ENCODE measurements at places on chromosomes 4 and X.

DNA sequence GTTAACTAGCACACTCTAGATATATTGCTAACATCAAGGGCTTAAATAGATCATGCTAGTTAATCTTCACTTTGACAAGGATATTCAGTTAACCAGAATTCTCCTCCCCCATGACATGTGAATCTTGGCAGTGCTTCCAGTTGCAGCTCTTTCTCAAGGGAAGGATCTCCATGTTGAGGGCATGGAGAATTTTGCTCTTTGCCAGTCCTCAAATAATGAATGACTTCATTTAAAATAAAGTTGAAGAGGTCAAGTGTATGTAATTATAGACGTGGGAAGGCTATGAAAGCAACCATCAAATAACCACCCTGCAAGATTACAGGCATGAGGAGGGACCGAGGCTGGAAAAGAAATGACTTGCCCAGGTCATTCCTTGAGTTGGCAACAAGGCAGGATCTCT is 87.3 kb upstream of the CPEB2 start:
- DNase-seq, result no peak

DNA sequence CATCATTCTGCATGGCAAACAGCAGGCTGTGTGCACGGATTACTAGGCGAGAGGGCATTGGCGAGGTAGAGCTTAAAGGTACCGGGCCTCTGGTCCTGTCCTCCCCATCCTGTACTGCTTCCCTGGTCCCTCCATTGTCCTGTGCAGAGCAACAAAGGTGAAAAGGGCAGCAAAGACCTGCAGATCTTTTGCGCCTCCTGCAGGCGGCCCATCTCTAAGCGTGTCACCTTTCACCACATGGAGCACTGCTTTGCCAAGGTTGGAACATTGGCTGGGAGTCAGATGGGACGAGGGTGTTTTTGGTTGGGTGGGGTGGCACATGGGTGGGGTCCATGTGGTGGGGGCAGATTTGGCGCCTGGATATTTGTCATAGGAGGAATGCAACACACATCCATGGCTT is 64.7 kb upstream of the UXT start:
- no peak for DNase-seq

DNA sequence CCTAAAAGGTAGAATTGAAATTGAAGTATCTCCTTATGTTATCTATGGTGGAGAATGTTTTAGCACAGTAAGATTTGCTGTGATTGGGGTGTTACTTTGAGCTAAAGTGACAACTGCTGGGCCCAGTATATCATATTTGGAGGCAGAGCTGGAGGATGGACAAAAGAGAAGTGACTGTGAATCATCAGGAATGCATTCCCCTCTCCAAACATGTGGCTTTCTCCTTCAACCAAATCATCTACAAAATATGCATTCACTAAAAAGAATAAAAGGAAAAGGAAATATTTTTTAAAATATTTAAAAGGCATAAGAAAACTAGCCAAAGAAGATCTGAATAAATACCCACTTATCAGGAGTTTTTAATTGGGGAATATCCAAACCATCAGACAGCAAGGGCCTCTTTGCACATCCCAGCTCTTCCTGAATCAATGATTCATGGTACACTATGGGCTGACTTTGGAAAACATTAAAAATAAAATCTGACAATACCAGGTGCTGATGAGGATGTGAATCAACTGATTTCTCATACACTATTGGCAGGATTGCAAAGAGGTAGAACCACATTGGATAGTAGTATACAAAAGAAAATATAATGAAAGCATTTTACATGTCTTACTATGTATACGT is 671.7 kb upstream of the NR3C2 start:
- no peak for DNase-seq

GRCh38 chr4:122764821-122765215 is 32.3 kb downstream of the BBS12 start:
- no peak for DNase-seq

- DNase-seq, result no peak
Measured at GRCh38 chrX:72641611-72642010, 69.0 kb upstream of the HDAC8 start.

- DNase-seq, result no peak
Measured at GRCh38 chrX:101408532-101408841, 465 bp downstream of the HNRNPH2 start.

DNA sequence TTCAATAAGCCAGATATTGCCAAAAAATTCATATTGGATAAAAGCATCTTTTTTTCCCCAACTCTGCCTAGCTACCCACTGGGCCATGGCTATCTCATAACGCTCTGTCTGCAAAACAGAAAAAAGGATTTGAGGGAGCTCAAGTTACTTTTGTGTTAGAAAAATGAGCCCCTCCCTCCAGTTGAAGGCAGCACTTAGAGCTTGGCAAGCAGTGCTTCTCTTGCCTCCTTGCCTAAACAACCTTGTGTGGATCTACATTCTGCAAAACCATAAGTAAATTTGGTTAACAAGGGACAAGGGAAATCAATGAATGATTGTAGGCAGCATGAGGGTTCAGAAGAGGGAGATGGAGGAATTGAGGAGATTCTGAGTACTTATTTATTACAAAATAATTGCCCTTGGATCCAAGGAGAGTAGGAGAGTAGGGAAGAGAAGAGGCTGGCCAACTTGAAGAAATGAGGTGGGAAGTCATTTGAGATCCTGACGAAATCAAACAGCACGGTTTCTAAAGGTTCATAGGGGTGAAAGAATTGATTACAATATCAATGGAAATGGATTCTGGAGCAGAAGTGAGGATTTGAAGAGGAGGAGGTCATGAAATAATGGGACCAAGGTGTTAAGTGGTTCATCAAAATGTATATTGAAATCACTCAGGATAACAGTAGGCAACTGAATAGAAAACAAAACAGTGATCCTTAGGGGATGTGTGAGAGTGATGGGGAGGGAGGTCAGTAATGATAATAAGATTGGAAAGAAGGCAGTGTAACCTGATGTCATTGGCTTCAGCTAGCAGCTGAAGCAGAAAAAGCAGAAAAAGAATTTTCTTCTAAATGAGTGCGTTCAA is 434.8 kb upstream of the IGFBP7 start:
- DNase-seq, result no peak

DNA sequence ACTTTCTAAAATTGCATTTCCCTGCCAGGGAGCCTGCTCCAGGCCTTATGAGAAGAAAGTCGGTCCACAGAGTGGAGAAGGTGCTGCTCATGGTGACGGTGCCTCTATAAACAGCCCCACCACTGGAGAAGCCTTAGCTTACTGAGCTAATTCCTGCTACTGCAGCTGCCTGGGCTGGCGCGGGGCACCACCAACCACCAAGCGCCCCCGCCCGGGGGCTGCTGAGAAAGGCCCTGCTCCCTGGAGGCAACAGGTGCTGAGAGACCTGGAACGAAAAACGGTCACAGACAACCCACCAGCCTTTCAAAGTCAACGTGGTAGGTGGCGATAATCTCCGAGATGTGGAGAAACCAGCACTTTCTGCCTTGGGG is 2.9 kb downstream of the HCFC1 start:
- no peak for DNase-seq

DNA sequence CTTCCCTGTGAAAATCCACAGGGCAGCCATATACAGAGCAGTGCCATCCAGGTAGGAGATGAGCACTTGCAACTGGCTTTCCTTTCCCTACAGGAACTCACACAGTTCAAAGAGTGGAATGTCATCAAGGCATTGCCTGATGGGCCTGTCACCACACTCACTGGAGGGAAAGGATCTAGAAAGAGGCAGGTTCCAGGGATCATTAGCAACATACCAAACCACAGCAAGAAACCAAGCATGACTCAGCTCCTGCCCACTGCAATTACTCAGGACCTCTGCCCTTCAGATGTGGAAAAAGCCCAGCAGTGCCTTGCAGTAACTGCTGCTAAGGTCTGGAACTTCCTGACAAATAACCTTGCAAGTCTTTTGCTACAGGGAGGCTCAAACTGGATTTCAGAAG is 101.2 kb downstream of the ZNF674 start:
- DNase-seq, result no peak

DNA sequence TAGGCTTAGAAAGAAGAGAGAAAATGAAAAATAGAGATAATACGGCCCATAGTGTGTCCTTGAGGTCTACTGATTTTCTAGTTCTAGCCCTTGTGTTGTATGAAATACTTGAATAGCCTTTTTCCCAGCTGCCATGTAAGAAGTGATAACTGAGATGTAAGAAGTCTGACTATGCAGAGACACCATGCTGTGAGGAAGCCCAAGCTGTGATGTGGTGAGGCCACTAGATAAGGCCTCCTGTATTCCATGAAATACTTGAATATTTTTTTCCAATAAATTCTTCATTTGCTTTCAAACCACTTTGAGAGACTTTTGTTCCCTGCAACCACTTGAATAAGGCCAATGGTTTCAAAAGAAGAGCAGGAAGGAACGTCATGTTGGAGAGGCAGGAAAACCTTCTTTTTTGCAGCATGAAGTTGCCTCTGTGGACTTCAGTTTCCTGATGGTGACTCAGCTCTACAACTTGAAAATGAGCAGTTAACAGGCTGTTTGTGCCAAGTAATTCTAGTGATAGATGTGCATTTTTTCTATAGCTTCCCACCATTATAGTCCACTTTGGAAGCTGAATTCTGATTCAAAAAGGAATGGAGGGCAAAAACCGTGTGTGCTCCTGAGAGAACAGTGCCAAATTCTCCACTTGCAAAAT is 25.5 kb upstream of the FAM9C start:
- no peak for DNase-seq

DNA sequence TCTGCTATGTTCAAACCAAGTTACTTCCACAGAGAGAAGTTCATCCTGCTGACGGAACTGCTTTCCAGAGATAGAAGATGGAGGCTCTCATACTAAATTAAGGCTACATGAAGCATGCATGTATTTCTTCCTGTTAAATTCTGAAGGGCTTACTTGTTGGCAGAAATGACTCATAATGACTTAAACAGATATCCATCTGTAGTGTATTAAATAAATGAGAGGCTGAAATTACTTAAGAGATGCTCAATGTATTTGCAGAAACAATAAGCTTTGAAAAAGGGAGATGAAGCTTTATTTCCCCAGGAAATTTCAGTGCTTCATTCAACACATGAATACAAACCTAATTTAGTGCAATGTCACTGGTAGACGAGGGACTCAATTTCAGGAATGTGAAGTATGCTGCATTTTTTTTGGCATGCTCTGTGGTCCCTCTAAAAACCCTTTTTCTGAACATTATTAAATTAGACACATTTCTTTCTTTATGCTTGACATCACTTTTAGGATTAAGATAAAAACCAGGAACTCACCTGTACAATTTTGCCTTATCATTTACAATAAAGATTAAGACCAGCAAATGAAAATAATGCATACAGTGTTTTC is 759.1 kb upstream of the POU3F4 start:
- DNase-seq, result no peak

DNA sequence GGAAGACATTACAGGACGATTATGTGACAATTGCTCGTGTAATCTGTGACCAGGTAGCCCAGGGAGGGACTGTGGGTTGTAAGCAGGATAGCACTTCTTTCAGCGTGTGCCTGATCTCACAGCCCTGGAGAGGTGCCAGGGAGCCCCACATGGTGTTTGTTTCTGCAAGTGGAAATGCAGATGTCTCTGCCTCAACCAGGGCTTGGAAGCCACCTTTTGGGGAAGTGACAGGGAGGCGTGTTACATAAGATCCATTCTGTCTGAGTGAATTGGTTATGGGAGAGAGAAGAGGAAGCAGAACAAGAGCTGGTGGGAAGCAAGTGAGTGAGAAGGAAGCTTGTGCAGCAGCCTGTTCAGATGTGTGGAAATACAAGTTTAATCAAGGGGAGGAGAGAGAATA is 104.5 kb upstream of the GATB start:
- DNase-seq, result no peak

- DNase-seq, result no peak
Measured at GRCh38 chr4:139645458-139645857, 20.2 kb upstream of the MGST2 start.

DNA sequence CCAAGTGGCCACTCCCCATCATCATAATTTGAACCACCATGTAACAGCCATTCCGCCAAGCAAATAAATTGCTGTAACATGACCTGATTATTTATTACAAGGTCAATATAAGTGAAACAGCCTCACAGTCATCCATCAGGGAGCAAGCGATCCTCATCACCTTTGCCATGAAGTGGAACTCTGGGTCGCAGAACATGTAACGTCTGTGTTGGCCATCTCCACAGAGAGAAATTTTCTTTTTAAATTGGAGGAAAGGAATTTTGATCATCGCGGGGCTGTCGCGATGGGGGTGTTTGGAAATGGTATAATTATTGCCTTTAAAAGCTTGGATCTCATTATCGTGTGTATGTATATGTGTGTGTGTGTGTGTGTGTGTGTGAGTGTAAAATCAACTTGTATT is 90.2 kb downstream of the SHOX start:
- DNase-seq, result no peak

DNA sequence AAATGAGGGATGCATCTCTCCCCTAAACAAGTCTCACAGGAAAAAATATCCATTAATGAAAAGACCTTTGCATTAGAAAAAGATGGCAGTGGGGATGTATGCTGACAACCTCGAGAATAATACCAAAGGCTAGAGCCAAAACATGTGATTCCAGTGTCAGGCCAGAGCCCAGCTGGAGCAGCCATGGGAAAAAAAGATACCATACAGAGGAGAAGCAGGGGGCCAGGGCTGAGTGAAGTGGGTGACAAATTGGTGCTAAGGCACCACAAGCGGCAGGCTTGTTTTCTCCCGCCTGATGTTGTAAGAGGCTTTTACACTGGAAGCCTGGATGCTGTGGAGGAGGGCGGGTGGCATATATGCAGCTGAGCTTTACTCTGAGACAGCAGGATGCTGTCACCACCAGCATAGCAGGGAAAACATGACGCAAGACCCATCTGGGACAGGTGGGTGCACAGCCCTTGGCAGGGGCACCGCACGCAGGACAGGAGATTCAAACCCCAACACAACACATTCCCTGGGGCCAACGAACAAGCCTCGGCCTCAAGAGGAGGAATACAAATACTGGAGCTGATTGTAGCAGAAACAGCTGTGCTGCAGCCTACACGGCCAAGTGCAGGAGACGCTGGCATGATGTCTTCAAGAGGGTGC is 91.9 kb downstream of the TSPAN5 start:
- DNase-seq, result no peak

DNA sequence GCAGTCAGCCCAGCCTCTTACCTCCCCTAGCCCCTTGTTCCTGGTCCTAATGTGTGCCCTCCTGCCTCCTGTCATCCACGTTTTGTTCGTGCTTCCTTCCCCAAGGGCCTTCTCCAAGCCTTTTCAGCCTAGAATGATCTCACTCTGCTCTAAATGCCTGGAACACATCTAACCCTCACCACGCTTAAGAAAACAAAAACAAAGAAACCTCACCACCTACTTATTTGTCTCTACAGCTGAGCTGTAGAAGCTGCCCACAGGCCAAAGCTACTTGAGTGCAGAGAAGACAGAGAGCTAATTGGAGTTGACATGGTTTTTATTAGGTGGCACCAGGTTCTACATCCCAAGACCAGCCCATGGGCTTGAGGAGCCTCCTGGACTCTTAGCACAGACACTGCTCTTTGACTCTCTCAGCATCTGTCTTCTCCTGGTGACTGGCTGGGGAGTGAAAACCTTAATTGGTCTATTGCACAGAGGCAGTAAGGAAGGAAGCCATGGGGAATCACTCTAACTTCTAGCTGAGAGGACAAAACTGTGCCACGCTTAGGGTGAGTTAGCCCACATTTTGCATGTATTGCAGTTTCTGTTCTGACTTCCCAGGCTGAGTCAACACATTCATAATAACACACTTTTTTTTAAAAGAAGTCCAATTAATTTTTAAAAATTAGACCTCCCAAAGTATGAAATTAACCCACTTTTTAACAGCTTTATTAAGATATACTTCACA is 52.3 kb upstream of the PDK3 start:
- DNase-seq, result no peak

Measured in GM18507 (cell line).